ENCODE measurements at places on chromosomes 11 and 22.

DNA sequence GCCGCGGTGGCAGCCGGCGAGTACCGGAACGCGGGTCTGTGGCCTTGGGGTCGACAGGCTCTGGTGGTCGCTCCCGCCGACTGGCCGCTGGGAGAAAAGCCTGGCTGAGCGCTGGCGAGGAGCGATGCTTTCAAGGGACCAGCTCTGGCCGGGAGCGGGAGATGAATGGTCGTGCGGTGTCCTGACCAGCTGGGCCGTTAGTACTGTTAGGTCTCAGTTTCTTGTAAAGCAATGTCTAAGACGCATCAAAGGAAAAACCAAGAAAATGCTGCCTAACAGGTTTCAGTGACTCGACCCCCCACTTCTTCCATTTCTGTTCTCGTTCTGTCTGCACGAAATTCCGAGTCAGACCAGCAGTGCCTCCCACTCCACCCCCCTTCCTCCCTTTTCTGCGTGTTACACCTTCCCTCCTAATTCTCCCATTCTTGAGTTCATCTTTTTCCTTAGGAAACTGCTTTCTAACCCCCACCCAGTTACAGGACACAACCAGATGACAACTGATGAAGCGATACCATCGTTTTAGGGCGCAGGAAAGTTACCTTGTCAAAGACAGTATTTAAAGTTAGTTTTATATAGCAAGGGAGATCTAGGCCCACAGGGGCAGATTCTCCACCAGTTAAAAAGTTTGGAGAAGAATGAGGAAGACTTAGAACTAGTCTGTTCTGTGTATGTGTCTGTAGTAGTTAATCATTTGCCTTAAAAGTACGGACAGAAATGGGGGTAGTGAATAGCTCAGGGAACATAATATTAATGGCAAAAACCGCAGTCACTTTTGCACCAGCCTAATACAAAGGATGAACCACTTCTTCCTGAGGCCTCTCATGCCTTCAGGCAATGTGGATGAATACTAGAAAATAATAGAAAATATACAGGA is 1.0 kb downstream of the CUL5 start:
- DNase-seq, result no peak

DNA sequence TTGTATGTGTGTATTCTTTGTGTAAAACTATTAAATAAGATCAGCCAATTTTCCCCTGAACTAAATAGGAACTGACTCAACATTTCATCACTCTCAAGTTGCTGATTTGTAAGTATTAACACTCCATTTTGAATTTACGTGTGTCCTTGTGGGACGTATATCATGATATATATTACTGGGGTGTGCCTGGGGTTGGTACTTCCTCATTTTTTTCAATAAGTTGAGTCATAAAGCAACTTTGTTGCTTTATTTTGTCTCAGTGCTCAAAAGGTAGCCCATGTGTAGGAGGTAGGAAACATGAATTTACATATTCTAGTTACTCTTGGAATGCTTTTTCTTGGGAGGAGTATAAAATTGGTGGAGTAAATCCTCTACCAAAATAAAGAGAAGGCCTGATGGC is 193.9 kb upstream of the RAG2 start:
- no peak for DNase-seq

DNA sequence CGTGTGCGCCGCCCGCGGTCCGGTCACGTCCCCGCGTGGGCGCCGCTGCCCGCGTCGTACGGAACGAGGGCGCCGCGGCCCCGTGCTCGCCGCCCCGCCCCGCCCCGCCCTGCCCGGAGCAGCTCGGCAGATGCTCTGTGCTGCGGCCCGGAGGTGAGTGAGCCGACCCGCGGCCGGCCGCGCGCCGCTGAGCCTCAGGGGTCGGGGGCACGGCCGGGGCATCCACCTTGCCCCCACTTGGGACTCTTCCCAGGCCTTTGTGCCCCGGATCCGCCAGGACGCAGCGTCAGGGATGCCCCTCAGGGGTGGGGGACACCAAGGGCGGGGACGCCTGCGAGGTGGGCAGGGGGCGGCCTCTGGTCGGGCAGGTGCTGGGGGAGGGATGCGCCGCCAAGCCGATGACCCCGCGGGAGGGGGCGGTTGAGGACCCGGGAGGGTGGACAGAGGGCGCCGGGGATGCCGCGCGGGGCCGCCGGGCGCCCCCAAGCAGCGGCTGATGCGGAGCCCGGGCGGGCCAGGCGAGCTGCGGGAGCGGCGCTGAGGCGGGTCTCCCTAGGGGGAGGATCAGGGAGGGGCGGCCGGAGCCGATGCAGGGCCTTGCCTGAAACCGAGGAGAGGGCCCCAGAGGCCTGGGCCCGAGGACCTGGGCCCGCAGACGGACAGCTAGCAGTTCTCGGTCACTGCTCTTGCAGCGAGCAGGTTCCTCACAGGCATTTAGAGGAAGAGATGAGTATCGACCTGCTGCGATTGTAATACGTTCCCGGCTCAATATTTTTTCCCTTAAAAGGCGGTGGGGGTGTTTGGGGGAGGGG is at the start of gene GNAZ:
Gene GNAZ (plus strand): TSS at position 102 of the 812 bp plus-strand sequence. CDS start 25,177 bp downstream, outside the sequence.
- no peak for DNase-seq

DNA sequence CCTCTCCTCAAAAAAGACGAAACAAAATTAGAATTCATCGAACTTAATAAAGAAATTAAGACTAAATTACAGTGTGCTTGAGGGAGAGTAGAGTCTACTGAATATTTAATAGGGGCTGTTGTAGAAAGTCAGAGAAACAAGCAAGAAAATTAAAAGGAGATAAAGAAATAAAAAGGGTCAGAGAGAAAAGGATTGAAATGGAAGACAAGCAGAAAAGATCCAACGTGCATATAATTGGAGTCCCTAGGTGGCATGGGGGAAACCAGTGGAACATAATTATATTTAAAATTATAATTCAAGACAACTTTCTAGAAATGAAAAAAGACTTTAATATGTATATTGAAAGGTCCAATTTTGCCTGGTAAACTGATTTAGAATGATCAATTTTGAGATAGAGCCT is 74.3 kb downstream of the ACER3 start:
- no peak for DNase-seq

Data from activated CD4-positive, alpha-beta T cell treated with anti-CD3 and anti-CD28 coated beads, Interleukin-2, amount 50 U/mL, for 1 hour (primary cell).